NCI-H526 treated with DMSO at 0.1 percent for 48 hours (cell line): ENCODE measurements at places on chromosomes 12 and 14.
A peak's percentile ranks its signal among the peaks of the same experiment; 100 is the strongest.

GRCh38 chr12:45381351-45381750 is 165.5 kb downstream of the ANO6 start:
- DNase-seq, result no peak

- DNase-seq, result no peak
Observed at GRCh38 chr12:59916988-59917387, 321.2 kb downstream of the SLC16A7 start.

- DNase-seq, result peak; percentile 75
Observed at GRCh38 chr14:102819747-102820330, 42.6 kb downstream of the TRAF3 start.

DNA sequence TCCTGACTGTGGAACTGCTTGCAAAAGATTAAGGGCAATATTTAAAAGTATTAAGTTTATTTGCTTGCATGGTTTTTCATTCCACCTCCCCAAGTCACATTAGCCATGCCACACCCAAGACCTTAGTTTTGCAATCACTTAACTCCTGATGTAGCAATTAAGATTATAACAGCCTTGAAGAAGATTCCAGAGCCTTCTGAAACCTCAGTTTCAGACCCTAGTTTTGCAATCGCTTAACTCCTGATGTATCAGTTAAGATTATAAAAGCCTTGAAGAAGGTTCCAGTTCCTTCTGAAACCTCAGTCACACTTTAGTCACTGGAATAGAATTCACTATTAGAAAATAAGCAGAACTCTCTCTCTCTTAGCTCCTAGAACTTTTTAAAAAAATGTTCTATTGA is 42.7 kb upstream of the DCN start:
- no peak for DNase-seq

GRCh38 chr12:15706010-15706676 is 83.0 kb downstream of the EPS8 start:
- no peak for DNase-seq

GRCh38 chr14:31205681-31206535 is 1.7 kb downstream of the HECTD1 start:
- DNase-seq, result peak; percentile 34

DNA sequence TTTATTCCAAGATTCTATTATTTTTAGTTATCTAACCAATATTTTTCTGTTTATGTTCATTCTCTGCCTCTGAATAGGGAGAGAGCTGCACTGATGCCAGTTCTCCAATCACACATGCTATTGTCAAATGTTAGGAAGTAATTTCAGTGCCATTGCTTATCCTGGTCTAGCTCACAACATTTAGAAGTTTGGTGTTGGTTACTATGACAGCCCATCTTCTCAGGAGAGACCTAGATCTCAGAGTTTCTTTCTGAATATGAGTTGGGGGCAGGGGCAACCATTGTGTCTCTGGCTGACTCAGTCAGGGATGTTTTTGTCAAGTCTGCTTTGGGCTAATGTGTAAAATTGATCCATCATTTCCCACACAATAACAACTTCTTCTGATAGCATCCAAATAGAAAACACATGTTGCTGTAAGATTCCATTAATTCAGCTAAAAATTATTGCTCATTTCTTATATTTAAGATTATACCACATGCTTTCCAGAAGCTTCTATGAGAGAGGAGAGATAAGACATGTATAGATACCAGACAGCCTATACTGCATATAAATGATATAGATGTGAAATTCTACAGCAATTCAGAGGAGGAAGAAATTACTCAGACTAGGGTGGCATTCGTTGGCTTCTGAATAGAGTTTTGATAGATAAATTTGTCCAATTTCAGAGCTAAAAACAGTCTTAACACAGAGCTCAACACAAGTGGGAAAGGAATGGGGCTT is 64.8 kb downstream of the DACT1 start:
- DNase-seq, result no peak

DNA sequence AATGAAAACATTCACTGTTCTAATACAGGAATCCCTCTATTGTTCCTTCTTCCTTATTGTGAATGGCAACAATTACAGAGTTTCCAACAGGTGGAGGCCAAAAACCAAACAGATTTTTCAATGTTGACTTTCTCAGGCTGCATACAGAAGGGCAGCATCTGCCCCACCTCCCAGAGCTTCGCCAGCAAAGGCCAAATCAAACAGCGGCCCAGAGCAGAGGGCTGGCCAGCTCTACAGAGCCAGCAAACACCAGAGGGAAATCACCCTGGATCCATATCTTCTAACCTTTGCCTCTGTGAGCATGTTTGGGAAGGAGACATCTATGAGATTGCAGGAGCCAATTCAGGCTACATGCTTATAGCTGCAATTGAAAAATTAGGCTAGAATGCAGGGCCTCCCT is 4.4 kb upstream of the CRACR2A start:
- DNase-seq, result no peak

GRCh38 chr12:63869656-63870055 is 25.2 kb downstream of the SRGAP1 start:
- DNase-seq, result no peak

- no peak for DNase-seq
Observed at GRCh38 chr12:19039515-19039914, 90.0 kb upstream of the PLEKHA5 start.

DNA sequence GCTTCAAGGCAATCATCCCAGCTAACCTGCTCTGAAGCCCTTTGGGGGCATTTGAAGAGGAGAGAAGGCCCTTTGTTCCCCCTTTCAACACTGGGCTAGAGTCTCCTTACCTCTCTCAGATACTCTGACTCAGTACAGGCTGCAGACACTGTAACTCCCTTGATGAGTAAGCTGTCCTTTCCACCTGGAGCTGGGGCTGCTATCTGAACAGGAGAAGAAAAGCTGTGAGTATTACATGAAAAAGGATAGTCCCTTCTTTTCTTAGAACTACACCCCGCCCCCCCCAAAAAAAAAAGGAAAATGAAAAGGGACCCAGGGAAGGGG is 186.6 kb upstream of the PLEKHG7 start:
- no peak for DNase-seq

GRCh38 chr12:120091371-120092090 is 25.0 kb downstream of the RAB35 start:
- no peak for DNase-seq

DNA sequence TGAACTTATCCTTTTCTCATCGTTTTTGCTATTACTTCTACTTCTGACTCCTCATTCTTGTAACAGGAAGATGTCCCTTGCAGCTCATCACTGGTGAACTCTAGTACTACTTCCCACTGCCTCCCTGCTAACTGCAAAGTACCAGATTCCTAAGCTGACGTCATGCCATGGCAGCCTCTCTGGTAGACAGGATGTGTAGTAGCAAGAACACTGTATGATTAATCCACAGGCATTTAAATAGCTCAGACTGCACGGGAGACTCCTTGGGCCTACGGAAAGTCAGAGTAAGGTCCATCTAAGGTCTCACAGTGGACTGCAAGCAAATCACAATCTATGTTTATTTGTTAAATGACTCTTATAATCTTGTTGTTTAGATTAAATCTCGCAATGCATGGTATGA is 43.5 kb downstream of the DNAI7 start:
- no peak for DNase-seq

- DNase-seq, result no peak
Observed at GRCh38 chr14:42872786-42873185, 1266.1 kb downstream of the LRFN5 start.

GRCh38 chr14:75181293-75182062 is 5.1 kb upstream of the TMED10 start:
- DNase-seq, result no peak

- DNase-seq, result no peak
Observed at GRCh38 chr12:26878661-26879119, 45.7 kb upstream of the ITPR2 start.

DNA sequence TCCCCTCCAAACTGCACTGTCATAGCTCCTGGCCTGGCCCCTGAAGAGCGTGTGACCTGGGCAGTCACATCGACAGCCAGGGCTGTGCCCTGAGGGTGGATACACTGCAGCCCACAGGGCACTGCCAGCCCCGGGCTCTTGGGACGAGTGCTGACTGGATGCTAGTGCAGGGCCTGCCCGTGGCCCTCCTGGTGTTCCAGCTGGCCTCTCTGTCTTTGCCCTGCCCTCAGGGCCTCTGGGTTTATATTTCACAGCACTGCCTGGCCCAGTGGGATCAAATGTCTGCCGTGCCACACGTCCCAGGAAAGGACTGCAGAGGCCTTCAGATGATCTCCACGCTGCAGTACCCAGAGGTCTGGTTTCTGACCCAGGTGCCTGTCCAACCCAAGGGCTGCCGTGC is 10.1 kb upstream of the CCDC197 start:
- no peak for DNase-seq

DNA sequence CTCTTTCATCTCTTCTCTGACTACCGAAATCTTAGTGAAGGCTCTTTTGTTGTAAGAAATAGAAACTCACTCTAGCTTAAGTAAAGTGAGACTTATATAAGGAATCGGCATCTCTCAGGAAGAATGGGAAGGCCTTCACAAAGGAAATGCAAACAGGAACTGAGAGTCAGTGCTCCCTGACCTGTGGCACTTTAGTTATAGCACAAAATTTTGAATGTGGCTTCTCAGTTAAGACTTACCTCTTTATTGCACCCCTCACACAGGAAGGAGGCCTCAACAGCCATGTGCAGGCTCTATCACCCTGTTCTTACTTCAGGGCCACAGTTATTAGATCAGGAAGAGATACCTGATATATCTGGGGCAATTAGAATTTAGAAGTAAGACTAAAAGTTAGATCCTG is 224.7 kb upstream of the EGLN3 start:
- DNase-seq, result no peak

DNA sequence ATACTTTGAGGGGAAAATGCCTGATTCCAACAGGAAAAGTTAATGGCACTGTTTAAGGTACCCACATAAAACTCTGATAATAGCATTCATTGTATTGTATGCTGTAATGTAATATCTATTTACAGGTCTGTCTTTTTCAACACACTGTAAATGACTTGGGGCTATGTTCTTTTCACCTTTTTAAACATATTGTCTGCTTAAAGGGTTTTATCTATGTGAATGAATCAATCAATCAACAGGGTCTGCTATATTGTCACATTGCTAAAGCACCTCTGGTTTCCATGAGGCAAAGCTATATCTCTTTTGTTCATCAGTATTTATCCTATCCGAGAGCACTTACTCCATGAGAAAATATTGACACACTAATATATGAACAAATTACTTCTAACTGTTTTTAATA is 288.0 kb downstream of the SLC6A15 start:
- DNase-seq, result no peak

DNA sequence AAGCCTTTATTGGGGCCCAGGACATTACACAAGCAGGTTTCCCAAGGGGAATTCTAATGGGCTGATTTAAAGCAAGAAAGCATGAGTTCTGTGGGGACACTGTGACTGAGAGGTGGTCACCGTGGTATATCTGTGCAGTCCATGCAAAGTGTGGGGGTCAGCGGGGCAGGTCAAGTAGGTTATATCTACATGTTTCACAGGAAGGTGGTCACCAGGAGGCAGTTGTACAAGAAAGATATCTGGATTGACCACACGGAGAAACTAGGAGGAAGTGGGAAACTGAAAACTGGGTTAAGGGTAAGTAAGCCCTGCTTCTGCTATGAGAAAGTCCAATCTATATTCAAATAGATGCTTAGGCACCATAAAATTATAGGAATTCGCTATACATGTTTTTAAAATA is 77.8 kb upstream of the CNOT2 start:
- no peak for DNase-seq

DNA sequence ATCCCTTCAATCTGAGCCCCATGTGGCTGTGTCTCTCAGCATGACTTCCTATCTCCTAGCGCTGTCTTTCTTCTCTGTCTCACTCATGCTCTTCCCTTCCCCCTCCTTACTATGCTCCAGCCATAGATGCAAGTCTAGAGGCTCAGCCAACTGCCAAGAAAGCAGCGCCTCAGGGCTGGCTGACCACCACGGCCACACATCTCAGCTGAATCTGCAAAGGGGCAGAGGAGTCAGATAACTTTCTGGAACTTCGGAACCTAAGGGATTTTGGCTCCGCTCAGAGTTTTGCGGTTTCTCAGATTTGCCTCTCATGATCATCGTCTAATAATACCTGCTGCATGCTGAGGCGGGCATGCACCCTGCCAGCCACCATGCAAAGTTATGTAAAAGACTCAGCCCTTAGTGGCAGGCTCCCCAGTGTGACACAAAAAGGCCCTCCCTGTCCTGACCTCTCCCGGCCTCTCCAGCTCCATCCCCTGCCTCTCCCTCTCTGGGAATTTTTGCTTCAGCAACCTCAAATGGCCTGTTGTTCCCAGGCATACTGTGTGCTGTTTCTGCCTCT is 5.0 kb upstream of the FGF6 start:
- DNase-seq, result peak; percentile 82

GRCh38 chr14:66696326-66696725 is 188.4 kb downstream of the GPHN start:
- DNase-seq, result no peak

DNA sequence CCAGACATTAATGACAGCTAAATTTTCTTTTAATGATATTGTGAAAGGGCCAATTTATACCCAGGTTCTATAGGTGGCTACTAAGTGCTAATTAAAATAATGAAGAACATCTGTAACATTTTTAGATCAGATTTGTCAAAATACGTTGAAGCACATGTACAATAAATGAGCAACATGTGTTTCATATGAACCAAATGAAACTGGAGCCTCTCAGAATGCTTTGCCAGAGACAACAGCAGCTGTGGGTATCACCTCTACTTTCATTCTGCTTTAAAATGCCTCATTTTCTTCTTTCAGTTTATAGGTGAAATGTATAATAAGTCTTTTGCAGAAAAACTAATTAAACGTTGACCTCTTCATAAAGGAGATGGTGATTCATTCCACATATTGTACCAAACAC is 26.1 kb upstream of the MYF6 start:
- no peak for DNase-seq

DNA sequence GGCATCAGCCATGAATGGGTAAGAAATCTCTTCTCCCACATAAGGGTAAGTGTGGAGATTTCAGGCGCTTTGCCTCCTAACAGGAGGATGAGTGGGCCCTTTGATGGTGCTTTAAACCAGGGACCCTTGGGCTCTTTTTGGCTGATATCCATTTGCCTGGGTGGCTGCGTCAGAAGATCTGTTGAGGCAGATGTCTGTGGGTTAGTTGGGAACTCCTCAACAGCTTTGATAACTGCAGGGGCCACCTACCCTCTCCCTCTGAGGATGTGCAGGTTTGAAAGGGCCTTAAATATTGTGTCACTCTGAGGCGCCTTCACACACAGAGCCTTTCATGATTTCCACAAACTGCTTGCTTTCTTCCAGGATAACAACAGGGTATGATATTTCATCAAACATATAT is 210.7 kb downstream of the PPM1H start:
- DNase-seq, result no peak

DNA sequence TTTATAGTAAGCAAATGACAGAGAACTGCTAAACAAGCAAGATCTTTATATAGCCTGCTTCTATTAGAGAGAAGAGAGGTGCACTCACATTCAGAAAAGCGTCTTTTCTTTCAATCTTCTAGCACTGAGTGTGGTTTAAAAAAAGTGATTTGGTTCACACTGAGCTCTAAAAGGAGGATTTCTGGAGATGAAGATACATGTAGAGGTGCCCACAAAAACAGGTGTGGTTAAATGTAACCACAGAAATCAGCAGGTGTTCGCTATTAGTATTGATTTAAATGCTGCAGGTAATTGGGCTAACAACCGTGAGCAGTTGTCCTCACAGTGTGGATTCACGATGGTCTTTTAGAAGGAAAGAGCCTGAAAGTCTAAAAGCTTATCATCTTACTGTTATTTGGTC is 10.7 kb downstream of the PKP2 start:
- DNase-seq, result peak; percentile 29
